Left renal pelvis (tissue), 4 donors: ENCODE measurements at places on chromosomes 11 and 22. TPM values are rescaled to one million over a fixed set of nuclear protein-coding genes. Genes with fewer than 3 reads are reported as not detected.

DNA sequence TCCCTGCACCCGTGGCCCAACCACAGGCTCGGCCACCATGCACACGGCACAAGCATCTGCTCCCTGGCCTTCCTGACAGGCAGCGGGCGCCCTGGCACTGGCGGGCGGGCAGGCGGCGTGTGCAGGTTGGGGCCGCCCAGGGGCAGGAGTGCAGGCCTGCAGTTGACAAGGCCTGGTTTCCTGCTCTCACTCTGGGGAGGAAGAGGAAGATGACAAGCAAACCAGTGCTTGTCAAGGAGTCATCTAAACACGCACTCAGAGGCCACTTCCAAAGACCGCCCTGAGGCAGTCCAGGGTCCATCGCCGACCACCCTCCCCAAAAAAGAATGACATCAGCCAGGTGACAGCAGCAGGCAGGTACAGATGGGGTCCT lies 65.3 kb upstream of the LINC01488 start:
- DNase-seq, result no peak

- DNase-seq, result no peak
These were observed 24.7 kb downstream of the CPT1A start for GRCh38 chr11:68816917-68817419.

- no peak for DNase-seq
These were observed 13.7 kb downstream of the RNF141 start for GRCh38 chr11:10526974-10527918.

OR52R1 gene
- polyA plus RNA-seq, result not detected

ARHGAP8 gene
- 20.0 TPM for polyA plus RNA-seq

OSM gene
- 0.20 TPM for polyA plus RNA-seq

LARGE1 gene
- polyA plus RNA-seq, result 27.7 TPM
